ENCODE measurements at places on chromosomes 11 and 22.

DNA sequence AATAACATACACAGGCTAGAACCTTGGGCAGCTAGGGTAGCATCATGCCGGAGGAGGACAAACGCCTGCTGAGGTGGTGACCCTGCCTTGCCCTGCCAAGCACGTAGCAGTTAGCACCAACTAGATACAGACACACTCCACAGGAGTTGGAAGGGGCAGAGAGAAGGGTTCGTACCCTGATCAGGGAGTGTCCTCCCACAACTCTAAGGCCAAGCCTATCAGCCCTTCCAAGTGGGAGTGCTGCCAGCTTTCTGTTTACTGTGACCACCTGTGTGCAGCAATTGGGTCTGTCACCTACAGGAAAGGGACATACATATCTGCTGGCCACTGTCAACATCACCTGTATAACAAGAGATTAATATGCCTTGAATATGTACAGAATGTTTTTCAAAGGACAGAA, 1.9 kb upstream of the THAP7 start:
- no peak for DNase-seq

DNA sequence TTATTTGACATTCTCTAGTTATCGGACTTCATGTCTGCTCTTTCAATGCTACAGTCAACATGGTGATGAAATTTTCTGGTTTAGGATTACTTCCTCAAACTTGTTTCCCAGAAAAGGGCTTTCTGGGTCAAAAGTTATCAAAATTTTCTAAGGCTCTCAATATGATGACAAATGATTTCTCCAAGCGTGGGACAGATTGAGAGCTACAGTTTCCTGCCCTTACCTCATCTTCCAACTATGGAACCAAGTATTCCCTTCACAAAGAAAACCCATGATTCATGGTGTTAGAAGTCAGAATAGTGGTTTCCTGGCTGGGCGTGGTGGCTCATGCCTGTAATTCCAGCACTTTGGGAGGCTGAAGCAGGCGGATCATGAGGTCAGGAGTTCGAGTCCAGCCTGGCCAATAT, 17.8 kb downstream of the MYO18B start:
- DNase-seq = peak; percentile 94

DNA sequence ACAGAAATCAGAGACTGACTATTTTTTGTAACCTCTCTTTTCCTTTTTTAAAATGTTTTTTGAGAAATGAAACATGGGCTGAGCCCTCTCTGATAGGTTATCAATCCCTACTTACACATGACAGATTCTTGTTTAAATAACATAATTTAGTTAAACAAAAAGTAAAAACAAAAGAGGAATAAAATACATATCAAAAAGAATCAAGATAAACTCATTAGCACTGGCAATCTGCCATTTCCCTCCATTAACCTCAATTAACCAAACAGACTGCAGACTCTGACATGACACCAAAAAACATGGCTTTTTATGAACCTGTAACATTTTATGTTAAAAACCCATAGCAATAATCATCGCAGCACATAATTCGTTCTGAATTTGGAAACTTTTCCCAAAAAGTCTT, 284.4 kb upstream of the MTNR1B start:
- DNase-seq = no peak

DNA sequence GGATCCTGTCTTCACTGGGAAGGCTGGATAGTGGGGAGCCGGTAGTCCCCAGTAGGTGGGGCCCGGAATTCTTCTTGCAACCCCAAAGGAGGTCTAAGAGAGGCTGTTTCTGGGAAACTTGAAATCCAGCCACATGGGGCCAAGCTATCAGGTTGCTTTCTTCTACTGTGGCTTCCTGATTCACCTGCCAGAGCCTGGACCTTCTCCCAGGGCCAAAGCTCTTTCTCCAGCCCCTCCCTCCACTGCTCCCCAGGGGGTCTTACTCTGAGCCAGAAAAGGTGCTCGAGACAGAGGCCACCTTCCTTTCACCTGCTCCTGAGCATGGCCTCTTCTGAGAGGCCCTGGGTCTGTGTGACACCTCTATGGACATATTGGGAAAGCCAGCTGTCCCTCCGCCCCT, 9.1 kb downstream of the TST start:
- no peak for DNase-seq

DNA sequence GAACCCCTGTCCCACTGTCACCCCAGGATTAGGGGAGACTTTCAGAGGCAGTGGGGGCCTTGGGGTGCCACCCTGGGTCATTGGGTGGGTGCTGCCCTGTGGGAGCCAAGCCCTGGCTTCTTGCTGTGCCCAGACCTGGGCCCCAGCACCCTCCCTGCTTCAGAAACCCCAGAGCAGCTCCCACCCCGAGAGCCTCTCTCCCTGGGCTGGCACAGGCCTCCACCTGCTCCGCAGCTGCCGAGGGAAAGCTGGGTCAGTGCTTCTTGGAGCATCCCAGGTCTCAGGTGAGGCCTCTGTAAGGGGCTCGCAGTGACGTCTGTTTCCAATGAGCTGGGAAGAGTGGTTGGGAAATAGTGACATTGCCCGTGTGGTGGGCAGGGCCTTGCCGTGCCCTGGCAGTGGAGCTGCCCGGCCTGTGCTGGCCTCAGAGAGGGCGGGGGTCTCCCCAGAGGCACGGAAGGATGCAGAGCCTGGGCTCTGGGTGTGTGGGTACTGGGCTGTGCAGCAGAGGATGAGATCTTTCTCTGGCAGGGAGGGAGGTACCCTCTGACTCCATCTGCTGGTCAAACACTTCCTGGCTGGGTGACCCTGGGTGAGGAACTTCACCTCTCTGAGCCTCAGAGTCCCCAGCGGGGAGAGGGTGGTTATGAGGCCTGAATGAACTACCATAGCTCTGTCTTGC, 23.0 kb downstream of the C22orf23 start:
- DNase-seq = no peak

DNA sequence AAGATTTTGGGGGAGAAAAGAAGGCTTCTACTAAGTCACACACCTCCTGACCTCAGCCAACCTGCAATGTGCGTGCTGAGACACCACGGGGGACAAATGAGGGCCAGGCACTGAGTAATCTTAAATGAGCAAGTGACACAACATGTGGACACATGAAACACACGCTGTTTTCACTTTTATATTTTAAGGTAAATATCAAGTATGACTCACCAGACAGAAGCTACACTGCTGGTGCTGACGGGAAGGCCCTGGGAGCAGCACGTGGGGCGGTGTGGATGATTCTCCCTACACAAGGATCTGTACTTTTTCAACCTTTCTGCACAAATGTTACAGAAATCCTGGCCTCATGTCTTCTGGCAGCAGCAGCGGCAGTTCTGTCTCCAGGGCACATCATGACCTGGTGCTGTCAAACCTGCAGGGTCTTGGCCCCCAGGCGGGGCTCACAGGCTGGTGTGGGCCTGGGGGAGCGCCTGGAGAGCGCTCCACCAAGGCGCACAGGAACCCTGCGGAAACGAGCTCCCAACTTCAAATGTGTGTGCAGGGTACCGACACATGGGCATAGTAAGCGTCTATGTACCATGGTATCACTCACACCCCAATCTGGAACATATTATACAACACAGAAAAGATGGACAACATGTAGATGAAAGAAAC, 61.7 kb downstream of the DGCR2 start:
- no peak for DNase-seq

DNA sequence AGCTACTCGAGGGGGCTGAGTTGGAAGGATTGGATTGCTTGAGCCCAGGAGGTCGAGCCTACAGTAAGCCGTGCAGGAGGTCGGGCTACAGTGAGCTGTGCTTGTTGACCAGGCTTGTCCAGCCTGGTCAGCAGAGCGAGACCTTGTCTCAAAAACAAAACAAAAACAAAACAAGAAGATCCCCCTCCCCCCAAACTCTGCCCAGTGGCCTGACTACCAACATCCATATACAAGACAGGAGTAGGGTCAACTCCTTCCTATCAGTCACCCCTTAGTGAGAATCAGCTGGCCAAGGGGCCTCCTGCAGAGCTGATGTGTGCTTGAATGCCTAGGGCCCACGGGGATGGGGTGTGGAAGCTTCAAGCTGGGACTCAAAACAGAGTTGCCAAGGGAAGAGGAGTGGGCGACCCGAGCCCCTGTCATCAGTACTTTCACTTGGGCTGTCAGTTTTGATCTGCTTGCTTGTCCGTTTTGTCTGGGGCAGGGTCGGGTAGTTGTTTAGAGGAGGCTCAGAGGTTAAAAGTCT, 942 bp upstream of the TSPAN18 start:
- DNase-seq = no peak

DNA sequence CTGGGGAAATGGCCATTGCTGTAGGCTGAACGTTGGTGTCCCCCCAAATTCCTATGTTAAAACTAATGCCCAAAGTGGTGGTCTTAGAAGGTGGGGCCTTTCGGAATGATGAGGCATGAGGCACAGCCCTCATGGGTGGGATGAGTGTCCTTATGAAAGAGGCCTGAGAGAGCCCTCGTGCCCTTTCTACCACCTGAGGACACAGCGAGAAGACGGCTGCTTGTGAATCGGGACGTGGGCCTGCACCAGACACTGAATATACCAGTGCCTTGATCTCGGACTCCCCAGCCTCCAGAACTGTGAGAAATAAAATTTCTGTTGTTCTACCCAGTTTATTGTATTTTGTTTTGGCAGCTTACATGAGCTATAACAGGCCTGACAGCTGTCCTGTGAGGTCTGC, 162.9 kb upstream of the B3GAT1 start:
- DNase-seq = no peak

GRCh38 chr22:33104147-33104854, 46.1 kb upstream of the SYN3 start:
- DNase-seq = no peak

DNA sequence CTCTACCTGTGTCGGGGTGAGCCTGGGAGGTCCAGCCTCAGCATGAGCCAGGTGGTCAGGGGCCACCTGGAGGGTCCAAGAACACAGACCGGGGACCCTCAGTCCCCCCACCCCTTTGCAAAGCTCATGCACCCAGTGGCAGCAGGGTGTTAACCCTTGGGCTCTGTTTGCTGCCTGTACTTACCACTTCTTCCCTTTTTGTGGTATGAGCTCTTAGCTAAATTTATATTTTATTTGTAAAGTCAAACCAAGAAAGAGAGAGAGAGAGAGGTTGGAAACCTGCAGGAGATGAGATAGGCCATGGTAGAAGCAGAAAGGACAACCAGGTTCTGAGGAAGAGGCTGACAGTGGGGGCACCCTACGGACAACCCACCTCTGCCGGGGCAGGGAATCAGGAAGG, 29.9 kb downstream of the IL10RA start:
- no peak for DNase-seq

DNA sequence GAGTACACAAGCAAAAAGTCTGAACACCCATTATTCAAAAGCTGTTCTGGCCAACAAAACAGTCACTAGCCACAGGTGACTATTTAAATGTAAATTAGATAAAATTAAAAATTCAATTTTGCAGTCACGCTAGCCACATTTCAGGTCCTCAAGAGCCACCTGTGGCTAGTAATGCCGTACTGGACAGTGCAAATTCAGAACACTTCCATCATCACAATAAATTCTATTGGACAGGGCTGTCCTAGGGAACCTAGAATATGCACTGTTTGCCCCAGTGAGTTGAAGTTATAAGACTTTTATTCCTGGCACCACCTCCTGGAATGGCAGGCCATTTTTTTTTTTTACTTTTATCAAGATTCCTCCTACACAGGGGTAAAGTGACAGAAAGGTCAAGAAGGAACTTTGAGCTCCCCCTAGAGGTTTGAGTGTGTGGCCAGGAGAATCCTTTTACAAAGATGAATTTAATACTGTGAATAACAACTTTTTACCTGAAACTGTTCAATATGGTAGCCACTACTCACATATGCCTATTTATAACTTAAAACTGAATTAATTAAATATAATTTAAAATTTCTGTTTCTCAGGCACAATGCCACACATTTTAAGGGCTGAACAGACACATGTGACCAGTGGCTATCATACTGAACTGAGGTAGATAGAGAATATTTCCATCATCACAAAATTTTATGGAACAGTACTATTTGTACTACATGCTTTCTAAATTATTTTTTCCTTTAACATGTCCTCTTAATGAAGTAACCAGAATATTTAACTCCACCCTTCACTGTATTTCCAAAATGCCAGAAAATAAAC, 6.5 kb downstream of the MSANTD2 start:
- peak; percentile 65 for DNase-seq

DNA sequence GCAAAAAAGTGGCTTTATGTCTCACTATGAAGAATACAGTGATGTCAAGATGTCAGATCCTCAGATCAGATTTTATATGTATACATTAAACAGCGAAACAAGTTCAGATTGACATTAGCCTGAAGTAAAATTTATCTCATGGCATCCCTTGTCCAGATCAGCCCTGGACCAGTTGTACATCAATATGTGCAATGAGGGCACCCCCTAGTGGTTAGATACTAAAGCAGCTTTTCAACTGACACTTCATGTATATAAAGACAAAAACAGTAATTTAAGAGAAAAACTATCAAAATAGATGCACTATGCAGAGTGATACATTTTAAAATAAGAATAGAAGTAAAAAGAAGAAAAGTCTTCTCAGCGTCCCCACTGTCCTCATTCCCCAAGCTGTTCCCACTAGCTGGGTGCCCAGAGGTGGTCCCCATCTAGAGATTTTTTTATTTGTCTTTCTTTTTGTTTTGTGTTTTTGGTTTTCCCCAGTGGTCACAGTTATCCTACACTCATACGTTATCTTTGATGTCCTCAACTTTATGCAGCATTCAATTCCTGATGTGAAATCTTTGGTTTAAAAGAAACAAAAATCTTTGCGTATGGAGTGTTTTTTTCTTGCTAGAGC, 2193.4 kb upstream of the RAG2 start:
- DNase-seq = peak; percentile 43

DNA sequence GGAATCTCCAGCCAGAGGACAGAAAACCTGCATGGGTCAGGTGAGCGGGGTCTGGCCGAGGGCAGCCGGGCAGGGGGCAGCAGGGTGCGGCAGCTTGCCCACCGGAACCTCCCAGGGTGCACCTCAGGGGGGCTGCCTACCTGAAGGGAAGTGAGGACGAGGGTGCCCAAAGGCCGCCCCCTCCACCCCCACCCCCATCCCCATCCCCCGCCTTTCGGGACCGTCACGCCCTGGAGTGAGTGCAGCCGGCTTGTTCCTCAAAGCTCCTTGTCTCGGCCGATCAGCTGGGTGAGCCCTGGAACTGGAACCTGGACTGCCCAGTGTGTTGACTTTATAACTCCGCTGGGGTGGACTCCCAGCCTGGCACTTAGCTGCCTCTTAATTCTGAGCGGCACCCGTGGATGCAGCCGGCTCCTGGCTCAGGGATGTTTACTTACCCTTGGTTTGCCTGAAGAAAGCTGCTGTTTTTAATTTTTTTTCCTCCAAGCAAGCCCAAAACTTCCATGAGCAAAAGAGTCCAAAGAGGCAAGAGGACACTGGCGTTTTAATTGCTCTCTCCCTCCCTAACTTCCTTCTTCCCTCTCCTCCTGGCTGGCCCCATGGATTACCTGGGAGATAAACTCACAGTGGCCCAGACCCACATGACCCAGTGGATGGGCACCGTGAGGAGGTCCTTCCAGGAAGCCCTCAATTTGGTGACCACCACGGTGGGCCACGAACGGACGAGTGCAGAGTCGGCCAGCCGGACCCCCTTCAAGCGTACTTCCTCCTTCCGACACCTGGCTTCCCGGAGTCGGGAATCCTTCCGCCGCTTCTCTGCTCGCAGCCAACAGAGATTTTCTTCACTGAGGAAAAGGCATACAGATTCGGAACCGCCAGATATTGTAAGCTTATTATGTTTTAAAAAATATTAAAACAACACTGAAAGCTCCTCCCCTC, 87.8 kb upstream of the CRYBB3 start:
- DNase-seq = no peak

- no peak for DNase-seq
These were observed 24.8 kb downstream of the MYH9 start for GRCh38 chr22:36362932-36363331.

GRCh38 chr11:45930031-45930794, 7.8 kb downstream of the LARGE2 start:
- no peak for DNase-seq

Measured in renal cortical epithelial cell (primary cell).